ENCODE measurements at places on chromosomes 1 and 21.

GRCh38 chr1:38558500-38559445 is 300.8 kb downstream of the RRAGC start:
- DNase-seq, result no peak

DNA sequence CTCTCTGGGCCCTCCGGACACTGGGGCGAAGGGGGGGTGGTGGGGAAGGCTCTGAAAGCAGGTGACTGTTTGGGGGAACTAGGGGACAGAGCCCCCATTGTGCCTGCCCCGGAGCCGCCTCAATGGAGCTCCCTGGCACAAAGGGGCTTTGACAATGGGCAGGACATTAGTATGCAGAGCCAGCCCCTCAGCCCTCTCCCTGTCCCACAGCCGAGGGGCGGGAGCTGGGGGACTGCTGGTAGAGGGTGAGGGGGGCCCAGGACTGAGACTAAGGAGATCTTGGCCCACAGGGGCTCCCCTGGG is 7.8 kb downstream of the KCNJ10 start:
- no peak for DNase-seq

DNA sequence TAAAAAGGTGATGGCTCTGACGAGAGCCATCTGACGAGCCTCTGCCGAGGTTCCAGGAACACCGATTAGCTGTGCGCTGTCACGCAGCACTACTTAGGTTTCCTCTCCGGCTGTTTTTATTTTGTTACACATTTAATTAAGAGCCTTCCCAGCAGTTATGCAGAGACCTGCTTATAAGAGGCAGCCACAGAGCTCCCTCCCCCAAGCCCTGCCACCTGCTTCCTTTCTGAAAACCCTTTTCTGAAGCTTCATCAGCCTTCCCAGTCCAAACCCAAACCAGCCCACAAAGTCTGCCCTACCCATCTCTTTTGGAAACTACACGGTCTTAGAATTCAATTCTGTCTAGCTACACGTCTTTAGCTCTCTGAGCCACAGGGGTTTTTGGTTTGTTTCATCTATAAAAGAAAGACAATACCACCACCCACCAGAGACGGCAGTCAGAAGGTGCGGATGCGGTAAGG is 49.1 kb downstream of the ERI3 start:
- no peak for DNase-seq

- peak; percentile 18 for DNase-seq
Observed at GRCh38 chr1:201085902-201086735, 26.1 kb downstream of the CACNA1S start.

DNA sequence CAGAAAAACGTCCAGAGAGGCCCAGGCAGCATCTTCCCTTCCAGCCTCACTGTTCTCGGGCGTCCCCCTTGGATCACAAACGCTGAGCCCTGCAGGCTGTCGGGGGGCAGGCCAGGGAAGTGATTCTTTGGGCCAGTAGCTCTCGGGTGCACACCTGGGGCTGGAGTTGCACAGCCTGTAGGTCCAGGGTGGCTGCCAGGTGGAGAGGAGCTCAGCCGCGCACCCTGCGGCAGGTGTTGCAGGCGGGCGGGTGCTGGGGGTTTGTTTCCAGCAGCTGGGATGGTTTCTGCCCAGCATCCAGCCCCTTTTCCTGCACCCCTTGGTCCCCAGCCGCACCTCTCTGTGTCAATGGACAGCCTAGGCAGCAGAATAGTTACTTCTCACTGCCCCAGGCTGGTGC is 15.7 kb downstream of the PRDM16 start:
- DNase-seq, result no peak

DNA sequence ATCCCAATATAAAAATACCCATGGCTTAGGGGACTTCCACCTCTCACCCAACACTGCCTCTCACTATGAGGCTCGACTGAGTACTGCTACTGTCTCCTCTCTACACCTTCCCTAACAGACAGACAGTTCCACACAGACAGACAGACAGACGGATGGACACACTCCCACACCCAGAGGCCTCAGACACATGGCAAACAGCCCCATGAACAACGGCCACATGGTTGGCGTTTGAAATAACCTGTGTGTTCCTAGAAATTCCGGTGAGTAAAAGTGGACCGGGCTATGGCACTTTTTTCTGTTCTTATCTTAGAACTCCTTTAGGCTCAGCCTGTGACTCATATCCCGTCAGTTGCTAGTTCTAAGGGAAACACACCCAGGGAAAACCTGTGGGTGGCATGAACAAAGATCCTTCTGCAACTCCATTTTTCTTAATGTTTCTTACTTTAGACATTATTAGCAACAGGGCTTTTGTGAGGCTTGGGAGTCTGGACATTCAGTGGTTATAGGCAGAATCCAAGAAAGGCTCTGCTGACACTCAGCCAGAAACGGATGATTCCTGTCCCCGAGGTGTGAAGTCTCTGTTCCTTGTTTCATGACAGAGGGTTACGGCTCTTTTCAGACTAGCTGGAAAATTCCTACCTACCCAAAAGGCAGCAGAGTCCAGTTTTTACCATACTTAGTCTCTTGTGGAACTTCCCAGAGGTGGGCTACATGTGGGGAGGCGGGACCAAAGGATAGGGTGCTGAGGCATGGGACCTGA is 90.5 kb upstream of the TLR5 start:
- no peak for DNase-seq

DNA sequence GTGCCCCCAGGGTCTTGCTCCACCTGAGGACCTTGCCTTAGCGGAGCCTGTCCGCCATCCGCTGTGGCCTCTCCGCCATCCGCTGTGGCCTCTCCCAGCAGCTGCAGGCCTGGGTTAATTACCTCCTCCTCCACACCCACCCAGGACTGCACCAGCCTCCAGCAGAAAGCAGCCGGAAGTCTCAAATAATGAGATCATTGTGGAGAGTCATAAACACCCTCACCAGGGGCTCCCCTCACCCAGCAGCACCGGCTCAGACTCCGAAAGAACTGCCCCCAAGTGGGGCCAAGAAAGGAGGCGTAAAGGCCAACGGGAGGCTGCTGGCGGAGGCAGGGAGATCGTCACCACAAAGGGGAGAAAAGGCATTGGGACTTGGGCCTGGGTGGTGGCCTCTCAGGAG is 10.7 kb upstream of the GPR153 start:
- no peak for DNase-seq

GRCh38 chr21:36125512-36126207 is 9.2 kb upstream of the CBR3 start:
- DNase-seq, result peak; percentile 47

- no peak for DNase-seq
Observed at GRCh38 chr1:115647919-115648650, 6.3 kb downstream of the VANGL1 start.

DNA sequence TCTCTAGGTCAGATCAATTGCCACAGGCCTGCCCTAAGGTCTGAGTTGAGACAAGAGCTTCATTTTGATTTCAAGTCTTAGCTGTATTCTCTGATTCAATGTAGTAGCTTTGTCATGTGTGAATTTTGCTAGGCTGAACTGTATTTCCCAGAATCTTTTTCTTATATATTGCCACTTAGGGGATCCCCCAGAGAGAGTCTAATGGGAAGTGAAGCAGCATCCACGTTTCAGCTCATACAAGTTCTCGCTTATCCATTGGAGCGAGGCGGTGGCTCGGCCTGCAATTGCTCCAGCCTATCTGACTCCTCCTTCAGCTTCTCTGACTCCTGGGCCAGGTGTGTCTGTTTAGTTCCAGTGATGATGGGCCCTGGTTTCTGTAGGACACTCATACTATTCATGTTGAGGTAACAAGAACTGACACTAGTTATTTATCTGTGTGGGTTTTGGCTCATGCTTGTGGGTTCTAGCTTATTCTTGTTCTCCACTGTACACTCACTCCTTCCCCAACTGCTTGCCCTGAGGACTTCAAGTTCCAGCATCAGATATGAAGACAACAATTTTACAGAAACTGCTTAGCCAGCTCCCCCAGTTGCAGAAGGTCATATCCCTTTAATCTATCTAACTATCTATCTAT is 48.2 kb downstream of the TBX19 start:
- no peak for DNase-seq

- DNase-seq, result peak; percentile 59
Observed at GRCh38 chr1:43073490-43074230, 98.4 kb downstream of the EBNA1BP2 start.

- no peak for DNase-seq
Observed at GRCh38 chr21:34994766-34995631, 54.1 kb downstream of the RUNX1 start.

GRCh38 chr1:23779826-23780371 is 1.7 kb downstream of the PITHD1 start:
- DNase-seq, result no peak

DNA sequence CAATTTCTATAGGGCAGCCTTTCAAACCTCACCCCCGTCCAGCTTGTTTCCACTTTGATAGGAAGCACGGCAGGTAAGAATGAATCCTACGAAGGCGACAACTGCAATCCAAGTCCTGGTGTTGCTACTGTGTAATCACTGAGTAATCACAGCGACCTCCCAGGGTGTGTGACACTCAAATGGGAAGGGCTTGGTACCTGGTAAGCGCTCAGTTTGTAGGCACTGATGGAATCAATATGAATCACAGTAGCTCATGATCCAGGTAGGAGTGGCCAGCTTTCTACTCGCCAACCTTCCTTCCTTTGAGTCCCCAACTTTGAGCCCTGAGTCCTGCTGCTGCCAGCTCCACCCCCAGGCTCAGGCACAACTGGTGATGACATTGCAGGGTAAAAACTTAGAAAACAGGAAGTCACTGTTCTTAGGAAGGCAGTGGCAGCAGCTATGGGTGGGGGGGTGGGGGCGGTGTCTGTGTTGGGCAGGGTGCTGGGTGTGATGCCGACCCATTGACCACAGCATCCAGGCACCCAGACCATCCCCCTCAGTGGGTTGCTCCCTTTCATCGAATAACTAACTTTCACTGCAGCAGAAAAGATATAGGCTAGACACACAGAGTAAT is 70.7 kb downstream of the CD247 start:
- peak; percentile 48 for DNase-seq

GRCh38 chr1:30998887-30999286 is 66.6 kb downstream of the PUM1 start:
- no peak for DNase-seq

DNA sequence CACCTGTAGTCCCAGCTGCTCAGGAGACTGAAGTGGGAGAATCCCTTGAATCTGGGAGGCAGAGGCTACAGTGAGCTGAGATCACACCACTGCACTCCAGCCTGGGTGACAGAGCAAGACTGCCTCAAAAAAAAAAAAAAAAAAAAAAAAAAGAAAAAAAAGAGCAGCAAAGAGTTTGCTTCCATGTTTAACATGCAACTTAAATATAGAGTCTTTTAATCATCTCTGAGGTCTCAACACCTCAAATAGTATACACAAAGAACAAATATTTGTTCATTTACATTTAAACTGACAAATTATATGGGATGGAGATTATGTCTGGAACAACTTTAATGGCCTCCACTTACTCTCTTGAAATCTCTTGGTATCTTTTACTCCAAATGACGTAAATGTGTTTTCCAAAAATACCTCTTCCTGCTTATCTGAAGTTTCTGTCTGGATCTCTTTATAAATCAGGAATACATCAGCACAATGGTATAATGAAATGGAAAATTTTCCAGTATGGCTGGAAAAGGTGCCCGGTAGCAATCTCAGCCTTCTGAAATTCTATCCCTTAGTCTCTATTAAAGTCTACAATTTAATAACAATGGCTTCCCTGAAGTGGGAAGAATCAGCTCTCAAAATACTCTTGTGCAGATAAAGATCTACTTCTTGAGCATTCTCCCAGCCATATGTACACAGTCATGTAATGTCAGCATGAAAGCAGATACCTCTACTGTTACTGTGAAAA is 258.5 kb downstream of the OMA1 start:
- no peak for DNase-seq

DNA sequence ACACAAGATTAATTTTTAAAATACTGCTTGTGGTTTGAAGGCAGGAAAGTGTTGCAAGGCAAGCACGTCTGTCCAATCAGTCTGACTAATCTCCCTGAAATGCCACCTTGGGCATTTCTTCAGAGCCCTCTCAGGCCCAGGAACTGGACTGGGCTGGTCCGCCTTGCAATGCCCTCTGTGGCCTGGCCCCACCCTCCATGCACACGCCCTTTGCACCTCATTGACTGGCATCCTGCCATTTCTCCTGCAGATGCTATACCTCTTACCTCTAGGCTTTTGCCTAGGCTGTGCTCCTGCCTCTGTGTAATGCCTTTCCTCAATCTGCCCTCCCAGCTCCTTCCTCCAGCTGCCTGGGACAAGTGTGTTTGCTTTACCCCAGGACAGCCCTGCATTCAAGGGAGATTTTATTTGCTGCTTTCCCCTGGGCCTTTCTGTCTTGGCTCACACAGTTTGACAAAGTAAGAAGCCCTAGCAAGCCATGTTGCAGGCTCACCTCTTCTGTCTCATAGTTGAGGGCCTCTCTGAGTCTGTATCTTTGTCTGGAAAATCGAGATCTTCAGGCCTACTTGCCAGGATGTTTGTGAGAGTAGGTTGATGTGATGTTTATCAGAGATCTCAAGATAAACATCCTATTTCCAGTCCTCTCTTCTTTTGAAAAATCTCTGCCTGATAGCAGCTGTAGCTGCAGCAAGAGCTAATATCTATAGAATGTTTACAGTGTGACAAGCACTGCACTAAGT is 149.2 kb upstream of the JUN start:
- no peak for DNase-seq

DNA sequence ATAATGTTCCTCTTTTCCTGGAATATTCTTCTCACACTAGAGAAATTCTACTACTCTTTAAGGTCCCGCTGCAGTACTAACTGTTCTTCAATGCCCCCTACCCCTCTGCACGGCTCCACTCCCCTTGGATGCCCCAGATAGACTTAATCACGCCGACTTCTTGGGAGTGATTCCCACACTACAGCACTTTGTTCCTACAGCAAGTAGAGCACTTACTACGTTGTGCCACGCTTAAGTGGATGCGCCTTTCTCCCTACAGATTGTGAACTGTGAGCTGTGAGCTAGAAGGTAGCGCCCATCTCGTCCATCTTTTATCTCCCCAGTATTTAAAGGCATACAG is 2.2 kb downstream of the ZNF436 start:
- no peak for DNase-seq

- no peak for DNase-seq
Observed at GRCh38 chr1:154703170-154703569, 95.2 kb upstream of the ADAR start.

- no peak for DNase-seq
Observed at GRCh38 chr1:206586501-206587445, 25.5 kb downstream of the EIF2D start.

GRCh38 chr1:6440198-6441126 is 15.9 kb downstream of the ESPN start:
- DNase-seq, result peak; percentile 71

DNA sequence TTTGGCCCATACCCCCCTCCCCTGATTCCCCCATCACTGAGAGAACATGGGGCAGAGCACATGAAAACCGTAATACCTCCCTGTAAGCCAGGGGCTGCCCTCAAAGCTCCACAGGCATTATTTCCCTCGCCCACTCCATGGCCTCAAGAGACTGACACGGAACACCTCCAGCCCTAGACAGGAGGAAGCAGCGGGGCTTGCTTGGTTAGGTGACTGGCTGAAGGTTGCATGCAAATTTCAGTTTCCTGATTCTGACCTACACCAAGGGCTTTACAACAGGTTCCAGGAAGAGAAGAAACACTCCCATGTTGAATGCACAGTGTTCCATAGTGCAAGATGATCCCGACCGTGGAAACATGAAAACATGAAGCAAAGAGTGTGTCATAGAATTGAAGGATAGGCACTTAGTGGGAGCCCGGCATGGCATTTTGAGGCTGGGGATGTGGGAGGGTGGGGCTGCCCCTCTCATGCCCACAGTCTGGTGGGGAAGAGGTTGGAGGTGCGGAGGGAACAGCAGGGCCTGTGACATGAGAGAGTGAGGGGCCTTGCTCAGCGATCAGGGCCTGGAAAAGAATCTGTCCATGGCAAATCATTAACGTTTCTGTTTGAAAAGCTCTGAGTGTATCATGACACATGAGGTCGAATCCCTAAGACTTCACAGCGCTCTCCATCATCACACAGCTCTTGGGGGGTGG is 33.5 kb downstream of the GPR137B start:
- DNase-seq, result no peak

- DNase-seq, result no peak
Observed at GRCh38 chr1:28412731-28413130, 43.2 kb downstream of the PHACTR4 start.

All from T-helper 9 cell (primary cell).